ENCODE measurements at places on chromosomes 6 and 20.

- no peak for DNase-seq
Measured at GRCh38 chr6:51260003-51260402, 441.3 kb downstream of the TFAP2B start.

GRCh38 chr20:6726761-6727160 lies 40.7 kb upstream of the BMP2 start:
- DNase-seq: no peak

GRCh38 chr6:98593676-98594075 lies 240.7 kb upstream of the POU3F2 start:
- no peak for DNase-seq

DNA sequence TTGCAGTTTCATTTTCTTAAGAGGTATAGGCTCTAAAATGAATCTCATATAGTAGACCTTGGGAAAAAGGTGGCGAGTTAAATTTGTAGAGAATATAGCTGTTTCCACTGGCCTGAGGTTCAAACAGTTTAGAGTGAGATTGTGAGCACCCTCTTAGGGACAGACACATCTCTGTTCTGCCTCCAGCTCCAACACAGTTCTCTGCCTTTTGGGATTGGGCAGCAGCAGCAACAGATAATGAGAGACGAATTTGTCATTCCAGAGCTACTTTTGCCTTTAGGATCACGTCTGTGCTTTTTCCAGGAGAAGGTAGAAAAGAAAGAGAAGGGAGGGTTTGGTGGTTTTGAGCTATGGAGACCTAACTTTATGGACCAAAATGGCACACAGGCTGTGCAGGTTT lies 289.4 kb downstream of the PRL start:
- DNase-seq: no peak

DNA sequence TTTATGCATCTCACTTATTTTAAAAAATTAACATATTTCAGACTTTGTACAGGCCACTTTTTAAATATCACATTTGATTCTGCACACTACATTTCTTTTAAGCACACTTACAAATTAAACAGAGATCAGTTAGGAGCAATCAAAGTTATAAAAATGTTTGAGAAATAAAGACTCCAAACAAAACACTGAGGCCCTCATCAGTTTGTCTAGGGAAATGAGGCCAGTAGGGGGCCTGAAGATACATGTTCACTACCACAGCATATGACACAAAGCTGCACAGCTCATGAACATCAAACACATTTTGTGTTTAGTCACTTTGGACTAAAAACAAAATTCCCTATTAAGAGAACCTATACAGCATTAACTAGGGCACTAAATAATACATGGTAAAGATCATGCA lies 180.5 kb downstream of the PDE7B start:
- no peak for DNase-seq

GRCh38 chr6:23181356-23182110 lies 612.2 kb downstream of the HDGFL1 start:
- no peak for DNase-seq

DNA sequence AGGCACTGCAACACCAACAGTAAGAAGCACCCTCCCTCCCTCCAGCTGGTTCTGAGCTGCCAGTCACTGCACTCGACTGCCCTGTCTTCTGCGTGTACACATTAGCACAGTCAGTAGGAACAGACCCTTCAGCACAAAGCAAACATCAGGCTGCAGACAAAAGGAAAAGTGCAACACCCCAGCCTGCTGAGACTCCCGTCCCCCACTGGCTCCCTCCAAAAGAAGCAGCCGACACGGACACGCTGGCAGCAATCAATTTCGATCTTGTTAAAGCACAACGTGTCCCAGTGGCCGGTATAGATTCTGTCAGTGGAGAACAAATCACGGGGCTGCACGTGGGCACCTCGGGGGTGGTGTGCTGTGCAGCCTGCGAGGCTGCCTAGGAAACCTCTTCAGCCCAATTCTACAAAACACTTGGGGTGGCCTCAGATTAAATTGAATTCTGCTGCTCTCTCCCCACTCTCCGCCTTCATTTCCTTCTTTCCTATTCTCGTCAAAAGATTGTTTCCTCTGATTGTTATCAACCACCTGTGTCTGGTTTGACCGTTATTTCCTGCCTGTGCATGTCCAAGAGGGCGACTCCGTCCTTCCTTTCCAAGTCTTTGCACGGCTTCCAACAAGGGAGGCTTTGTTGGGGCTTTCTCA lies 38.7 kb downstream of the TRAF3IP2 start:
- DNase-seq: no peak

DNA sequence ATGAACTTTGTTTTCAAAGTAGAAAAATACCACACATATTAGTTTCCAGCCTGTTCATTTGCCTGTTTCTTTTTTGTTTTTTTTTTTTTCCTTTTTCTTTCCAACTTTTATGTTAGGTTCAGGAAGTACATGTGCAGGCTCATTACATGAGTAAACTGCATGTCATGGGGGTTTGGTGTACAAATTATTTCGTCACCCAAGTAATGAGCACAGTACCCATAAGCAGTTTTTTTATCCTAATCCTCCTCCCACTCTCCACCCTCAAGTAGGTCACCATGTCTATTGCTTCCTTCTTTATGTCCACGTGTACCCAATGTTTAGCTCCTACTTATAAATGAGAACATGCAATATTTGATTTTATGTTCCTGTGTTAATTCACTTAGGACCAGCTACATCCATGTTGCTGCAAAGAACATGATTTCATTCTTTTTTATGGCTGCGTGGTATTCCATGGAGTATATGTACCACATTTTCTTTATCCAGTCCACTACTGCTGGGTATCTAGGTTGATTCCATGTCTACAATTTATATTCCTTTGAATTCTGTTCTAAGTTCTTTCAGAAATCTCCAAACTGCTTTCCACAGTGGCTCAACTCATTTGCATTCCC lies 31.8 kb downstream of the SNX14 start:
- no peak for DNase-seq

DNA sequence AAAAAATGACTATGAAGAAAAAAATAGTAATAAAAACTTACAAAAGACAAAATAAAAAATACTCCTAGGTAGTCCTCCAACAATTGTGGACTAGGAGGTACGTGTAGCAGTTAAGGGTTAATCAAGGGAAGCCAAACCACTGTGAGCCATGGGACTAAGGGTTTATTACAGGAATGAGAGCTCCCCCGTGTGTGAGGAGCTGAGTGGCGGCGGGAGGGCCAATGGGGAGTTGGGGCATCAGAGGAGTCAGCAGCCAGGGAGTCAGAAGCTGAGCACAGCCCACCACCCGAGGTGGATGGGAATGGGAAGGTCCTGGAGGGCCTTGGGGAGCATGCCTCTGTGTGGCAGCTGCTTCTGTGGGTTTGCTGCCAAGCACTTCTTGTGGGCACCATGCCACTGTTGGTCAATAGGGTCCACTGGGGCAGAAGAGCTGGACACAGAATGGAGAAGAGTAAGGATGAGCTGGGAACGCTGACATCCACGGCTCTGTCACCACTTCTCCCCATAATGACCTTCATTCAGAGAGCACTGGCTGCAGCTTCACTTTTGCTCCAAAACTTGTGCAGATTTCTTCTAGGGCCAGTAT lies 373.3 kb downstream of the CDKAL1 start:
- DNase-seq: no peak

- DNase-seq: no peak
Measured at GRCh38 chr20:19860737-19861136, 102.7 kb downstream of the RIN2 start.

GRCh38 chr20:57282670-57283361 lies 16.4 kb upstream of the BMP7 start:
- no peak for DNase-seq

Measured in stimulated activated naive CD4-positive, alpha-beta T cell treated with Interleukin-2 at 50 U/mL for 16 hours (primary cell).